ENCODE measurements at places on chromosomes 7 and 10.

- DNase-seq: no peak
These were observed 108.9 kb upstream of the PLXDC2 start for GRCh38 chr10:19707376-19707775.

- no peak for DNase-seq
These were observed 45.5 kb upstream of the PIK3CG start for GRCh38 chr7:106819546-106819945.

GRCh38 chr10:60955316-60955715 is 11.3 kb upstream of the RHOBTB1 start:
- DNase-seq: no peak

GRCh38 chr10:133278577-133279265 is 2.1 kb upstream of the ADAM8 start:
- peak; percentile 52 for DNase-seq

DNA sequence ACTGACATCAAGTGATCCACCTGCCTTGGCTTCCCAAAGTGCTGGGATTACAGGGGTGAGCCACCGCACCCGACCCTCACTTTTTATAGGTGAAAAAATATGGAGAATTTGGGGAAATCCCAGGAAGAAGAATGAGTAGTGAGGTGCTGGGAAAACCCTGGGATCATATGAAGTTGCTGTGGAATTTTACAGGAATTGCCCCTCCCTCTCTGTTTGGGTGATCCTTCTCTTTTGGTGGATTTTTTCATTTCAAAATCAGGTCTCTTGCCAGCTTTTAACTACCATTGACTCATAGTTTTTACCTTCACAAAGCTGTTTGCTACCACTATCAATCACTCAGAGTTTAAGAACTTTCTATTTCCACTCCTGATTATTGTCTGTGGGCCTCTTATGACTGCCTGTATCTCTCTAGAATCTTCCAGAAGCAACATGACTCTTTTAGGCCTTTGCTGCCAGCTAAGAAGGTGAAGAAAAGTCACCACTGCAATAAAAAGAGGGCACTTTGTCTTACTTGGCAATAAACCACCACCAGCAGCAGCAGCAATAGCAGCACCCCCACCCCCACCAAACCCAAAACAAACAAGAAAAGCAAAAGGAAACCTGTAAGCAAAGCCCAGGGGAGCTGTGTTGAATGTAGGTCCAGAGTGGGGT is 4.0 kb upstream of the GIMAP8 start:
- no peak for DNase-seq

- DNase-seq: no peak
These were observed 240.8 kb downstream of the BICC1 start for GRCh38 chr10:58753425-58753824.

- no peak for DNase-seq
These were observed 60.3 kb downstream of the TBXAS1 start for GRCh38 chr7:139889186-139889871.

DNA sequence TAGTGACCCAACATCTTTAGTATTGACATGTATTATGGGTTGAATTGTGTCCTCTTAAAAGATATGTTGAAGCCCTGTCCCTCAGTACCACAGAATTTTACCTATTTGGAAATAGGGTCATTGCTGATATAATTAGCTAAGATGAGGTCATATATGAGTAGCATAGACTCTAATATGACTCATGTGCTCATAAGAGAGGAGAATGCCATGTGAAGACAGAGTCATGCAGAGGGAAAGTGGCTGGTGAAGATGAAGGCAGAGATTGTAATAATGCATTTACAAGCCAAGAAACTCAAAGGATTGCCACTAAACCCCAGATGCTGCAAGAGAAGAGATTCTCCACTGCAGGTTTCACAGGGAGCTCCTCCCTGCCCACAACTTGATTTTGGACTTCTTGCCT is 496.4 kb downstream of the KIF20B start:
- DNase-seq: no peak

DNA sequence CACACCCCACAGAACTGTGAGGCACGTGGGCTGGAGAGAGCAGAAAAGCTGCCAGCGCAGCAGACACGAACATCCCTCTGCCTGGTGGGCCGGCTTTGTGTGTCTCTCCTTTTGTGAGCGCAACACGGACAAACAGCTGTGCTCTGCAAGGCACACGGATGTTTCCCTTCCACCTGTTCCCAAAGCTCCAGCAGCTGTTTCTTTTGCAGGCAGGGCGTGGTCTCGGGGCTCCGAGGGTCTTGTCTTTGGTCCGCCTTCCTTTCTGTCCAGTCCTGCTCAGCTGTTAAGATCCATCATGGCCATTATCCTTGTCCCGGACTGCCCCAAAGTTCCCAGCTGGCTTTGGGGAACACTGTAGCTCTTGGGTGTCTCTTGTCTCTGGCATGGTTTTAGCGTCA is 32.7 kb upstream of the SH2B2 start:
- DNase-seq: no peak

GRCh38 chr7:79749856-79750255 is 296.4 kb upstream of the MAGI2 start:
- DNase-seq: no peak

- no peak for DNase-seq
These were observed 287.4 kb downstream of the SKIDA1 start for GRCh38 chr10:21238044-21238443.

- no peak for DNase-seq
These were observed 172.9 kb downstream of the DKK1 start for GRCh38 chr10:52486840-52487611.

- DNase-seq: peak; percentile 25
These were observed 114.9 kb downstream of the HDAC9 start for GRCh38 chr7:18610331-18610948.

GRCh38 chr7:134703782-134704181 is 57.1 kb downstream of the BPGM start:
- peak; percentile 64 for DNase-seq

DNA sequence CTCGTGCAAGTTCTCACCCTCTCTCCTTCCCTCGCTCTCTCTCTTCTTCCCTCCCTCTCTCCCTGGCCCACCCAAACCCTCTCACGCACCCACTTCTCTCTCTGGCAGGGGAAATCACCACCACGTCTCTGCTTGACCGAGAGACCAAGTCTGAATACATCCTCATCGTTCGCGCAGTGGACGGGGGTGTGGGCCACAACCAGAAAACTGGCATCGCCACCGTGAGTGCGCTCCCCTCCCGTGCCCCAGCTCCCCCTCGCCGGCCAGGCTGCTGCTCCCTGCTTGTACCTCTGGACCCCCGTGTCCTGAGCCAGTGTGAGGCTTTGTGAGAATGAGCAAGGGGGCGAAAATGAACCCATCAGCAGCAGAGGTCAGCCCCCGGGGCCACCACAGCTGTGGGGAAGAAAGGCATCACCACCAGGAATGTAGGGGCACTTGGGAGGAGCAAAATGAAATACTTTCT is 25.5 kb downstream of the C10orf105 start:
- DNase-seq: no peak

GRCh38 chr10:121053151-121053550 is 202.0 kb downstream of the WDR11 start:
- no peak for DNase-seq

DNA sequence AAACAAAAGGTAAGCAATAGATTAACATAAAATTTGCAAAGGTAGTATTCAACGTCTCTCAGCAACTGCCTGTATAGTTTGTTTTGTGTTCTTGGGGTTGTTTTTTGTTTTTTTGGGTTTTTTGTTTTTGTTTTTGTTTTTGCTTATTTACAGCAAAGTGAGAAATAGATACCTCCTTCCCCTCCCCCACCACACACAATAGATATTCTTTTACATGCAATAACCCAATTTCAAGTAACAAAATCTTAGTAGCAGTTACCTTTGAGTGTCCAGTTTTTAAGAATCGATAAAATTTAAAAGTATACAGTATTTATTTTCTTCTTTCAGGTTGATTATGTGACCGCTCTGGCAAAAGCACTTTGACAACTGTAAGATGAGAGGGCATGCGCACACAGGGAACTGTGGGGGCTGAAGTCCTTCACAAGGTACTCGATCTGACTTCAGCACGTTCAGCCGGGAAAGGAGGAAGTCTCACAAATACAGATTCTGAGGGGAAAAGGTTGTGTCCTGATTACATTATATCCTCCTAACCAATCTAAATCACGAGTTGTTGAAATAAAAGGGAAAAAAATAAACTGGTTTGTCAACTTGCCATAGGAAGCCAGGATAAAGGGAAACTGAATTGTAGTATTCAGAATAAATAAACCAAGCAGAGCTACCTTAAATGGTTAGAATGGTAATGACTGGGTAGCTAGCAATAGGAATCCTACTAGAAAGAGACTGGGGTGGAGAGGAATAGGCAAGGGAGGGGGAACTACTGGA is 47.8 kb downstream of the CPEB3 start:
- peak; percentile 84 for DNase-seq

DNA sequence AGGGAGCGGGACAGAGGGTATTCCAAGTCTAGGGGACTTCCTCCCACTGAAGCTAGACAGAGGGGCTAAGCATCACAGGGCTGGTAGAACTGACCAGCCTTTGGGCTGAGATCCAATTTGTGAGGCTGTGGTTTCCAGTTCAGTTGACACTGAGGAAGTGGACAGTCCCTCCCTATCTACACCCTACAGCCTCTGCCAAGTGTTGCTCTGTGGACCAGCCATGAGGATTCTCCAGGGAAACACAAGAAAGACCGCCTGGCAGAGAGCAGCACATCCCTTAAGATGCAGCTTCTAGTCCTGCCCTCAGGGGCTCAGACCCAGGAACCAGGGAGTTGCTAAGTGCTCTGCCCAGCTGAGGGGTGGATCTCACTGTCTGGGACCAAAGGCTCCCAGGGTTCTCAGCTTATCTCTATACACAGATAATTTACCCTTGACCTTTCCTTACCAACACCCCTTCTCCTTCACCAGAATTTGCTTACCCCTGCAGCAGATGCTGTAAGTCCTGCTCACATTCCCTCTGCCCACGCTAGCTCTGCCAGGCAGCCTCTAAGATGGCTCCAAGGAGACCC is 252.0 kb downstream of the SKIDA1 start:
- no peak for DNase-seq

- no peak for DNase-seq
These were observed 91.3 kb downstream of the AVL9 start for GRCh38 chr7:32586291-32587221.

- no peak for DNase-seq
These were observed 213.2 kb downstream of the CCDC3 start for GRCh38 chr10:12788277-12788676.

GRCh38 chr10:88113232-88113631 is 249.8 kb downstream of the PTEN start:
- DNase-seq: no peak

- DNase-seq: peak; percentile 64
These were observed 16.1 kb upstream of the LAMB4 start for GRCh38 chr7:108146070-108146842.

DNA sequence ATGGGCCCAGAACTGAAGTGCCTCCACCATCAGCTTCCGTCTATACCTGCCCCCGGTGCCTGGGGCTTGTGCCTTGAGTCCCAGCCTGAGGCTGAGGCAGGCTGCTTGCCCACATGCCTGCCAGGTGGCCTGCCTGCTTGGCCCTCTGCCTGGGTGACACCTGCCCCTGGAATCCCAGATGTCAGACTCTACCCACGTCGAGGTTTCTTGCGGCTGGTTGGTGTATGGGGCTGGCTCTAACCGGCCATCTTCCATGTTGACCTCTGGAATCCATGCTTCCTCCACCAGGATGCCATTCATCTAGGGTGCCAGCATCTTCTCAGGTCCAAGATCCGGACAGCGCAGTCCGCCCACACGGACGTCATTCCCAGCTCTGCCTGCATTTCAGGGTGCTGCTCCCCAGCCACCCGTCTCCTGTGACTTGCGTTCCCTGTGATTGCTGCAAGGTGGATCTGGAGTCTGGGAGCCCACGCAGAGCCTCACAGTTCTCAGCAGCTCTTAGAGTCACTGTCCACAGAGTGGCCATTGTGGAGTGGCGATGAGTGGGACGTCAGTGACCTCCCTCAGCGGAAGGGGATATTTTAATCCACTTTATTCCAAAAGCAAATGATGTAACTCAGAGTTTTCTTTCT is 298.1 kb downstream of the TCERG1L start:
- no peak for DNase-seq

DNA sequence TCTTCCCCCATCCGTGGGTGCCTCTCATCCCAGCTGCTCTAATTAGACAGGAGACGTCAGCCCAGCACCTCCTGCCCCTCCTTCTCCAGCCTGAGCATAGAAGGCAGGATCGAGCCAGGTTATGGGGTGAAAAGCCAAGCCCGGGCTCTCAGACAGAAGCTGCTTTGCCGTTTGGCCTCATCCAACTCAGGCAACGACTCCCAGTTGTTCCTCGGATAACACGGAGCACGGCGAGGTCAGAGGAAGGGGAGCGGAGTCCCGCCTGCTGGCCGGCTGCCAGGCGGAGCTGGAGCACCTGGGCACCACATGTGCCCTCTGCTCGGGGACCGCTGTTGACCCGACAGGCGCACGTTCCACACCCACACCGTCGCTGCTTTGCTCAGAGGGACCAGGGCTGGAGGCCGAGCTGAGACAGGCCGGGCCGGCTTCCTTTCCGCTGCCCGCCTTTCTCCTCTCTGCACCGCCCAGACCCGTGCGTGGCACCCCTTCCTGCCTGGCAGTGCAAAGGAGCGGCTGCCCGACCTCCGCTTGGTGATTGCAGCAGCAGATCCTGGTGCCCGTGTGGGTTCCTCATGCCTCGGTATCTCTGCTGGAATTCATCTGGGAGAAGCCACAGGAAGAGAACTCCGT is 21.6 kb upstream of the UNCX start:
- no peak for DNase-seq

GRCh38 chr10:123463698-123464097 is 202.5 kb upstream of the GPR26 start:
- no peak for DNase-seq

- DNase-seq: no peak
These were observed 437.7 kb downstream of the DPP6 start for GRCh38 chr7:154489897-154490296.
